ENCODE measurements at places on chromosomes 3 and 15.
A peak's percentile ranks its signal among the peaks of the same experiment; 100 is the strongest.

GRCh38 chr3:58047826-58048225, 39.6 kb downstream of the FLNB start:
- no peak for DNase-seq

GRCh38 chr3:81967393-81967792, 205.9 kb upstream of the GBE1 start:
- no peak for DNase-seq

DNA sequence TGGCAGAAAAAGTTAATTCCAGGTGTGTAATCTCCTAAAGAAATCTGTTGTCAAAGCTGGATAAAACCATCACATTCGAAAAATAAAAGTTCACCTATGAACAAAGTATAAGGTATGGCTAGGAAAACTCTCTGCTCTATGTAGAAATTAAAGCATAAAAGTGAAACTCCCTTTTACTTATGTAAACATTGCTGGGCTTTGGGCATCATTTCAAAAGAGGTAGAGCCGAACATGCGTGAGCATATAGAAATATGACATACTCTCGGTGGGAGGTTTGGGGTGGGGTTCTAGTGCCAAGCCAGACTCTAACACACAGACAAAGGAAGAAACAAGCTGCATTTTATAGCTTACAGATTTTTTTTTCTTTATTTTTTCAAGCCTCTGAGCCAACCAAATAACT, 306.8 kb upstream of the ATP11B start:
- no peak for DNase-seq

DNA sequence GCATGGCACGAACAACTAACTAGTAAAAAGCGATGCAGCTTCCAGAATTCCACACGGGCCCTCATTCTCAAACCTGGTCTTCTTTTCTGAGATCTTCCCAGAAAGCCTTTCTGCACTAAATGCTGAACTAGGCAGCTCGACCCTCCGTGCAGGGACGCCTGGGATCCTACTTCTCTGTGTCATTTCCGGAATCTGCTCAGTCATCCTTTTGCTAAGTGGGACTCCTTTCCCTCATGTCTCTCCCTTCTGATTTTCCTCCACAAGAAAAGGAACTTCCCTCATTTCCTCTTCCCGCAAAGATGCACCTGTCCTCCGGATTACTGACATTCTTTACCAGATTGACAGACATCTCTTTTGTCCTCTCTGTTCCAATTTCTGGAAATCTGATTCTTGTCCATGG, 9.2 kb upstream of the HES1 start:
- DNase-seq: no peak

DNA sequence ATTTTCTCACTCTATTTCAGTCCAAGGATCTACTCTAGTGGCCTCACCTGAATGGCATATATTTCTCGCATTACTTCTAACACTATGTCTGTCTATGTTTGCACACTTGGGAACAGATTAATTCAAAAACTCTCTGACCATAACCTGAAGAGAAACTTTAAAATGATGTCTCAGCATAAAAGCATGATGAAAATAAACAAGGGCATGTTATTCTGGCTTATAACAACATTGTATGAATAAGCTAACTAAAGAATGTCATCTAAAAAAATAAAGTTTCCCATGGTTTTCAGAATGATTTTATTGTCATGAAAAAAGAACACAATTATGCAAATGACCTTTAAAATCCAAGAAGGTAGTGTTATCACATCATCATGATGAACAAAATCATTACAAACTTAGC, 85.5 kb upstream of the ROBO2 start:
- DNase-seq: no peak

DNA sequence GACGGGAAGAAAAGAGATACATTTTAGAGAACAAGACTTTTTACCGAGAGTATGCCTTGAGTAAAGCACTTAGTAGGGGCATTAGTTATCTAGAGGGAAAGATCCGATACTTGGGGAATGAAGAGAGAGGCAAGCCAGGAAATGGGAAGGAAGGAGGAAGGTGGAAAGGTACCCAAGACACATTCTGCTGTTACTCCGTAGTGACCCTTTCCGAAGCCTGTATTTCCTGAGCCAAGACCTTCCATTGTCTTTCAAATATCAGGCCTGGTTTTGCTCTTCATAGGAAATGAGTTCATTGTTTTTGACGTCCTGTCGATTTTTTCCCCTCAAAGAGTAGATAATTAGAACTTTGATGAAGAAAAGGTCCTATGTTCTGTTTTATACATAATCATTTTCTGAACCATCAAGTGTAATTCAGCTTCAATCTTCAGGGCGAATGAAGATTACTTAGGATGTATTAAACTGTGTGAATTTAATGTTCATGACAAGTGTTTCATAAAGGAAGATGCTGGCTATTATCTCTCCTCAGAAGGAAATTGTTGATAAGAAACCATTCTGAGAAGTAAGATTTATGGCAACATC, 95.7 kb downstream of the PPM1L start:
- DNase-seq: no peak

GRCh38 chr15:70341566-70341965, 243.8 kb upstream of the TLE3 start:
- DNase-seq: no peak

GRCh38 chr3:1734494-1735122, 364.1 kb upstream of the CNTN4 start:
- DNase-seq: no peak

DNA sequence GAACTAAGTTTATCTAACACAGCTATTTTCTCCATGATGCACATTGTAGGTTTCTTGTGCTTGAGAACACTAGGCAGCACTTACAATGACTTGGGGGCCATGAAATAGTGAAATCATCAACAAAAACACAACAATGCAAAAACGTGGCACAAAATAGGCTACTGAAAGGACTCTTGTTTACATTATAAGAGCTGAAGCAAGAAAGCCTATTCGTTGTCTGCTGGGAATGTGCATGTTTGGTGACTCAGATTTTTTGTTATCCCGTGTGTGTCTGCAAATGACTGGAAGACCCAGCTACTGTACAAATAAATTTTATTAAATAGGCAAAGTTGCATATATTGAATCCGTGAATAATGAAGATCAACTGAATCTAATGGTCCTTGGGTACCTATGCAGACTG, 85.0 kb downstream of the TCF12 start:
- DNase-seq: no peak

DNA sequence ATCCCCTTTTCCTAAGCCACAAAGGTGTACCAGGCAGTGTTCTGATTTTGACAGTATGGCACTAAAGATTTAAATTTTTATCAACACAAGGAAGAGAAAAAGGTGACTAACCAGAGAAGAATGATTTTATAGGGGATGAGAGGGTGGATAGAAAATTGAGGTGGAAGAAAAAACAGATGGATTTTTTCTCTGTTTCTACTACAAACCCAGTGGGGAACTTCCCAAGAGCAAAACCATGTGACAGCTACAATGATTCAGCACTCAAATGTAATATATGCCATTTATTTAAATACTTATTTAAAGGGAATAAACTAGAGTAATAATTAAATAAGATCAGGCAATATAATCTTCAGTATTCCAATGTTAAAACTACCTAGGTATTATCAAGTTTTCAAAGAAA, 11.1 kb downstream of the DCUN1D1 start:
- DNase-seq: no peak

- no peak for DNase-seq
Measured at GRCh38 chr15:62306851-62307504, 141.9 kb upstream of the C2CD4B start.

GRCh38 chr15:48802867-48803266, 8.0 kb downstream of the CEP152 start:
- no peak for DNase-seq

- DNase-seq: no peak
Measured at GRCh38 chr3:101119535-101119934, 126.3 kb upstream of the ABI3BP start.

DNA sequence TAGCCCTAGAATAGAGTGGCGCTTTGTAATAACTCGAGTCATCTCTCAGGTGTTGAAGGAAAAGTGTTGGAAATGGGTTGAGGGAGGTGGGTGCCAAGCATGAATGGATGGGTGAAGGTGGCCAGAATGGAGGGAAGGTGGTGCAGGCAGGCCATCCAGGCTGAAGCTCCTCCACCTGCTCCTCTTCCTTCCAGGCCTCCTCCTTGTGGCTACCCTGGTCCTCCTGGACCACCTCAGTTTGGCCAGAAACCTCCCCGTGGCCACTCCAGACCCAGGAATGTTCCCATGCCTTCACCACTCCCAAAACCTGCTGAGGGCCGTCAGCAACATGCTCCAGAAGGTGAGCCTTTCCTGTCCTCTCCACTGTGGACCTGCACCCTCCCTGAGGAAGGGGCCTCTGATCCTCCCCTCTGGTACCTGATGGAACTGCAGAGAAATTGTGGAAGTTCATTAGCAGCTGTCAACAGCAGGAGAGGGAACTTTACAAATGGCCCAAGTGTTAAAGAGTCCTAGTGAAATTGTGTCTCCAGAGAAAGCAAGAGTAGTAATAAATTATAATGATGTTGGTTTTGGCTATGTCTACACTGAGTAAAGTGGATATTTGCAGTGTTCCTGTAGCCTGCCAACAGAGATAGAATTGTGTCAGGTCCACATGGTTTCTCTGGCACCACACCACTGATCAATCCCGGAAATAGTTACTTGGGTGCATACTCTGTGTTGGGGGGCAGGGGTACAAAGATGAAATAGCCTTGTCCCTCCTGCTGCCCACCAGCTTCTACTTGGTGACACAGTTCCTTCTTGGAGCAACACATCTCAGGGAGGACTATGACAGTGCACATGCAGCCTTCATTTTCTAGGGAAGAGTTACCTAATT, 1.6 kb downstream of the IL12A start:
- no peak for DNase-seq

- no peak for DNase-seq
Measured at GRCh38 chr3:120622870-120623726, 27.0 kb downstream of the NDUFB4 start.

DNA sequence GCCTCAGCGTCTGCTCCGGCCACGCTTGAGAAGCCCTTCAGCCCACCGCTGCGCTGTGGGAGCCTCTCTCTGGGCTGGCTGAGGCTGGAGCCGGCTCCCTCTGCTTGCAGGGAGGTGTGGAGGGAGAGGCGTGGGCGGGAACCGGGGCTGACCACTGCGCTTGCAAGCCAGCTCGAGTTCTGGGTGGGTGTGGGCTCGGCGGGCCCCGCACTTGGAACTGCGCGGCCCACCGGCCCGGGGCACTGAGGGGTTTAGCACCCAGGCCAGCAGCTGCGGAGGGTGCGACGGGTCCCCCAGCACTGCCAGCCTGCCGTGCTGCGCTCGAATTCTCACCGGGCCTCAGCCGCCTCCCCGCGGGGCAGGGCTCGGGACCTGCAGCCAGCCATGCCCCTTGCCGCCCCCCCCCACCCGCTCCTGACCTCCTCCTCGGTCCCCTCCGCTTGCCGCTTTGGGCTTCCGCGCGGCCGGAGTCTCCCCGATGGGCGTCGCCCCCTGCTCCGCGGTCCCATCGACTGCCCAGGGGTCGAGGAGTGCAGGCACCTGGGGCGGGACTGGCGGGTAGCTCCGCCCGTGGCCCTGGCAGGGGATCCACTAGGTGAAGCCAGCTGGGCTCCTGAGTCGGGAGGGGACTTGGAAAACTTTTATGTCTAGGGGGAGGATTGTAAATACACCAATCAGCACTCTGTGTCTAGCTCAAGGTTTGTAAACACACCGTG, 106.7 kb downstream of the RAP2B start:
- DNase-seq: no peak

GRCh38 chr15:31365655-31366127, 39.1 kb downstream of the KLF13 start:
- peak; percentile 83 for DNase-seq

DNA sequence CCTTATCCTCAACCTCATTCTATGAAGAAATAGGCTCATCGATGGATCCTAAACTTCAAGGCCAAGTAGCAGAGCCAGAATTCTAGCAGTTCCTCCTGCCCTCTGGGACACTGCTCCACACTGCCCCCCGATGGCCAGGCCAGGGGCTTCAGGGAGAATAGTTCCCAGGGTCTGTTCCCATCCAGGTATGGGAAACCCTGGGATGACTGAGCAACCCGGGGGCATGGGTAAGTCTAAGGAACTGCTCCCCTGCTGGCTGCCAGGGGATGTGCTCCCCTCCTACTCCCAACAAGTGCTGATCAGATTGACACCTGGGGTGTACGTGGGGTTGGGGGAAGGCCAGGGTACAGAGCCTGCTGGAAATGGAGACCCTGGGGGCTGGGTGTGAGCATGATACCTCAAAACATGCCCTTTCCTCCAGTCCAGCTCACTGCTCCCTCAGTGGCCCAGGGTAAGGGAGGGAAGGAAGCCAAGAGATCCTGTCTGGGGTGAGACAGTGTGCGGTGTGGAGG, 7.6 kb downstream of the ULK3 start:
- peak; percentile 25 for DNase-seq

GRCh38 chr3:138442433-138442832, 8.0 kb downstream of the ESYT3 start:
- DNase-seq: no peak

- DNase-seq: no peak
Measured at GRCh38 chr3:46122091-46122490, 86.0 kb downstream of the CCR1 start.

GRCh38 chr3:101123081-101123480, 129.9 kb upstream of the ABI3BP start:
- no peak for DNase-seq

DNA sequence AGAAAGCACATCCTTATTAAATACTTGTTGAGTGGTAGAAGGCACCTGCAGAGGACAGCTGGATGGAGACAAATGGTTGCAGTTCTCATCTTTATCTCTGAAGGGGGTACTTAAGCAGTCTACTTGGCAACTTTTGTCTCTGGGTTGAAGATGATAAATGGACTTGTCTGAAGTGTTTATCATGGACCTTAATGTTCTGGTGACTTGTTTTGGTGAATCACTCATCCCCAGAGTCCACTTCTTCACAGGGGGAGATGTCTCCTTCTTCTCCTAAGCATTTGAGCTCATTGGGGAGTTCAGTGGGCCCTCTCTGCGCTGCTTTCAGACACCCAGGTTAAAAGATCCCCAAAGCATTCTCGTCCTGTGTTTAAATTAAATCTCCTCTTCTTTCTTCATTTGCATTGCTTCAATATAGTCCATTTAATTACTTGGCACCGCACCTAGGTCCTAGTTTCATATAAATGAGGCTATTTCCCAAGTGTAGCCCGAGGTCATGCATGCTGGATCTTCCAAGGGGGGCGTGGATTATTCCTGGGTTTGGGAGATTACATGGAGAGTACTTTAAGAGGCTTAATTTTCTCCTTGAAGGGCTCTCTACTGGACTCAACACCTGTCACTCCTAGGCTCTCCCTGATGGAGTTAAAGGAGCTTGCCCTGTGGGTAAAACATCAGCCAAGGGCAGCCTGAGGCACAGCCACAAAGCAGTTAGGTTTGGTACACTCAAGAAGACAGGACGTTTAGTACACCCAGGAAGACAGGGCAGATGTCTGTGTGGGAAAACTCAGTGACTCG, 239.3 kb upstream of the C2CD4B start:
- no peak for DNase-seq

DNA sequence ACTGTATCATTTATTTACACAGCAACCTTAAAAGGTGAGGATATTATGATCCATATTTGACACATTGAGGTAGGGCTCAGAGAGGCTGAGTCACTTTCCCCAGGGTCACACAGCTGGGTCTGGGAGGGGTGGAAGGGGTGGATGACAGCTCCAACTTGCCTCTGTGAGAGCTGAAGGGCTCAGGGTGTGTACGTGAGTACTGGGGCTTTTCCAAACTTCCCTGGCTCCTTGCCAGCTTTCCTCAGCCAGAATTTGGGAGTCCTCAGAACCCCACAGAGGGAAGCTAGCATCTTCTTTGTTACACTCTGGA, 58.3 kb upstream of the SLC6A11 start:
- DNase-seq: no peak

GRCh38 chr3:94081884-94082283, 19.0 kb downstream of the NSUN3 start:
- no peak for DNase-seq
